ENCODE measurements at places on chromosomes 13 and 19. TPM values are rescaled to one million over a fixed set of nuclear protein-coding genes. Genes with fewer than 3 reads are reported as not detected.

The PDS5B gene
- total RNA-seq, result 27.2 TPM

The SCGB2B2 gene
- total RNA-seq, result 0.65 TPM

The MCF2L gene
- 39.1 TPM for total RNA-seq

The PRX gene
- 3.6 TPM for total RNA-seq

The PIH1D1 gene
- 32.2 TPM for total RNA-seq

The ZNF723 gene
- total RNA-seq, result not detected

The CPAMD8 gene
- 8.9 TPM for total RNA-seq

DNA sequence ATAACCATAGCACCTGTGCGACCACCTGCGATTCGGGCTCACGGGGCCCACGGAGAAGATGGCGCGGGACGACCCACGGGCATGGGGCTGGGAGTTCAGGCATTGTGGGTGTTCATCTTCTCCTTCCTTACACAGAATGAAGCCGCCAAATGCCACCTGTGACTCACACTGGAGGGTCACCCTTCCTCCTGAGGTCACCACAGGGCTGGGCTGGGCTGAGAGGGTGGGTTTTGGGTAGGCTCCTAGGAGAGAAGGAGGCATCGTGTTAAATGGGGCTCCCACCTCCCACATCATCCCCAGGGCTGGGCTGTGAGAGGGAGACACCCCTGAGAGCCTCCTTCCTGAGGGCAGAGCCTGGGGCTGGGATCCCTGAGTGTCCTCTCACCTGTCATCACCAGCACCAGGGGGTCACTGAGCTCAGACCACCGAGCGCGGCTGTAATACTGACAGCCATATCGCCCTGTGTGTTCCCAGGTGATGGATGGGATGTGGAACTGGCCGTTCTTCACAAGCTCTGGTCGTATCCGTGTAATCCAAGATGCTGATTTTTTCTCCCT, 1.4 kb downstream of the LILRB2 start:
- no peak for DNase-seq

- DNase-seq, result peak; percentile 36
Measured at GRCh38 chr19:44603201-44603945, 10.0 kb upstream of the IGSF23 start.

- DNase-seq, result peak; percentile 97
Measured at GRCh38 chr19:8361921-8362793, 1.8 kb upstream of the ANGPTL4 start.

GRCh38 chr13:39250440-39250839, 212.2 kb downstream of the NHLRC3 start:
- DNase-seq, result no peak

GRCh38 chr19:30402436-30403202, 30.4 kb downstream of the ZNF536 start:
- DNase-seq, result no peak

DNA sequence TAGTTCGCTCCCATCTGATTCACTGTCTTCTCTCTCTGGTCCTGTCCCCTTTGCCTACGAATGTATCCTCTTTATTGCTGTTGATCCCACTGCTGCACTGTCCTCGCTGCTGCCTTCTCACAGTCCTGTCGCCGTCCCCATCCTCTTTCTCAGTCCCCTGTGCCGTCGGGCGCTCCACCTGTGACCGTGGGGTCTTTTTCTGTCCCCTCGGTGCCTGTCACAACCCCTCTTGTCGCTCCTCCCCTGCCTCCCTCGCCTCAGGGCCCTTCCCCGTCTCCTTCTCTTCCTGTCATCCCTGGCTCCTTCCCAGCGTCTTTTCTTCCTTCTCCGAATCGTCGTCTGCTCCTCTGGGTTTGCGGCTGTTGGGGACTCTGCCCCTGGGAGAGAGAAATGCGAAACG, 32.3 kb downstream of the SYT3 start:
- no peak for DNase-seq

GRCh38 chr19:17281391-17282304, at the start of gene ANKLE1:
TSS of gene ANKLE1 (plus strand) at chr19:17281901. CDS start at chr19:17281921, 20 bp downstream.
- no peak for DNase-seq

DNA sequence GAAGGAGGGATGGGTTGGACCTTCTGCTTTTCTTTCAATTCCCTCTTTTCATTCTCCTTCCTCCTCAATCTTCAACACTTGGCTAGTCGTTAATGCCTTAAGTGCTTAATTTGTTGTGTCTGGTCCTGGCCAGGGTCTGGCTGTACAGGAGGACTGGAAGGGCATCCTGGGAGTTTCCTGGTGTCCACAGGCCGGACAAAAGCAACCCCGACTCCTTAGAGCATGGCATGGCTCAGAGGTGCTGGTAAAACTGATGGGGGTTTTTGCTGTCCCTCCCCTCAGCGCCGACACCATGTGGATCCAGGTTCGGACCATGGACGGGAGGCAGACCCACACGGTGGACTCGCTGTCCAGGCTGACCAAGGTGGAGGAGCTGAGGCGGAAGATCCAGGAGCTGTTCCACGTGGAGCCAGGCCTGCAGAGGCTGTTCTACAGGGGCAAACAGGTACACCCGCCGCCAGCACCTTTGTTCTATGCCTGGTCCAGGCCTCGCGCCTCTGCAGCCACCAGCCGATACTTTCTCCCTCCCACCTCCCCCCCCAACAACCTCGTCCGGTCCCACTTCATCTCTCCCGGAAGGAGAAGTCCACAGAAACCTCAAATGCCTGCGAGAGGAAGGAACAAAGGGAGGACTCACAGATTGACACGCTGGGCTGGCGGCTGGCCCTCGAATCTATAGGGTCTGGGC, 1.4 kb downstream of the UHRF1 start:
- DNase-seq, result no peak

DNA sequence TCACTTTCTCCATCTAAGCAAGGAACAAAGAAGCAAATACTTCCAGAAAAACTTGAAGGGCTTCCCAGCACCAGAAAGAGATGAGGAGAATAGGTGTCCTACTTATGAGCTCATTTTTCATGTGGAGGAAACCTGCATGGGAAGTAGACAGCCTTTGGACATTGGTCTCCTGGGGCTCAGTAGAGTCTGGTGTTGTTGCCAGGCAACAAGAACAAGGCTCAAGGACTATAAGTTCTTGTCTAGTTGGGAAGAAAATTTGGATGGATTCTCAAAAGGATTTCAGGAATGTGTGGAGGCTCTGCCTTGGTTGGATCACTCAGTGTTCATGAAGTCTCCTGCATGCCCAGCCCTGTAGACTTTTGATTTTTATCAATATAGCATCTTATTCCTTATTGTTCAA, 84.5 kb downstream of the MBNL2 start:
- no peak for DNase-seq

DNA sequence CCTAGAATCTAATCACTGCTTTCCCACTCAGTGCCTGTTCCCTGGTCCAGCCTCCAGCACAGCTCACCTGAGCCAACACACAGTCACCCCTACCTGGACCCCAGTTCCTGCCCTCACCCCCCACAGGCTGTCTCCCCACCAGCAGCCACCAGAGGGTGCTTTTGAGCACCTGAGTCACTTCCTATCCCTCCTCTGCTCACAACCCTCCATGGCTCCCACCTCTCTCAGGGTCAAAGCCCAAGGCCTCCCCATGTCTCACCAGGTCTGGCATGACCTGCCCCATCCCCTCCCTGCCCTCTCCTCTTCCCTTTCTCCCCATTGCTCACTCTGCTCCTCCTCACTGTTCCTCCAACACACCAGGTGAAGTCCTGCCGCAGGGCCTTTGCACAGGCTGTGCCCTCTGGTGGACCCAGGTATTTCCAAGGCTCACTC, 7.1 kb upstream of the DPP9 start:
- no peak for DNase-seq

DNA sequence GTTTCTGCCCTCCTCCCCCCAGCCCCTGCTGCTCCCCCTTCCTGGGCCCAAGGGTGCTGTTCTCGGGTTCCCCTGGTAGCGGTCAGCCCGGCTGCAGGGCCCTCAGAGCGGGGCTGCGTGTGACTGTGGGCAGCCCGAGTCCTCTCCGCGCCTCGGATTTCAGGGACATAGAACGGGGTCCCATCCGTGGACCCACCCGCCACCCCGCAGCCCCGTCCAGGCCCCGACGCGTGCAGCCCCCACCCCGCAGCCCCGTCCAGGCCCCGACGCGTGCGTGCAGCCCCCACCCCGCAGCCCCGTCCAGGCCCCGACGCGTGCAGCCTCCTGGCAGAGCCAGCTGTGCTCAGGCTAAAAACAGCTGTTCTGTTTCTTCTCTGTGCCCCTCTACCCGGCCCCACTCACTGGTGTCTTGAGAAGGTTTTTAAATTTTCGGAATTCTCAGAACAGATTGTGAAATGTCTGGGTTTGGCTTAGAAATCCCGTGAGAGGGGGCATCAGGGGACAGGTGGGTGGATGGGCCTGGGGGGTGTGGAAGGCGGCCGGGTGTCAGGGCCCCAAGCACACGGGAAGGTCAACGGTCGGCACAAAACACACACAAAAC, 5.5 kb upstream of the PRTN3 start:
- DNase-seq, result no peak

DNA sequence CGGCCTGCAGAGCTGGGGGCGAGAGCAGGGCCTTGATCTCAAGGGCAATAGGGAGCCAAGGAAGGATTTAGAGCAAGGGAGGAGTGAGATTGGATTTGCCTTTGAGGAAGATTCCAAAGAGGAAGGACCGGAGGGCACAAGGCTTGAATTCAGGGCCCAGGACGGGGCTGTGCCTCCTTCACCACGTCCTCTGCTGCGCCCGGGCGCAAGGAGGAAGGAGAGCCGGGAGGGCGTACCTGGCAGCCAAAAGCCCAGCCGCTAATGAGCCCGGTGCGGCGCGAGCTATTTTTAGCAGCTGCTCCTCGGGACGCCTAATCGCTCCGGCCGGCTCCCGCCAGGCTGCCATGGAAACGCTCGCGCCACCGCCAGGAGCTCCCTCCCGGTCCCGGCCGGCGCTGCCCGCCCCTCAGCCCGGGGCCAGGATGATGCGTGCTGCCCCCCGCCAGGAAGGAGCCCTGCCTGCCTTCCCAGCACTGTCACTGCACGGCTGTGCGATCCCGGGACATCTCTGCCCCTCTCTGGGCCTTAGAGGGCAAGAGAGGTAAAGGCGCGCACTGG, 31.3 kb downstream of the TINCR start:
- peak; percentile 78 for DNase-seq

GRCh38 chr13:32905864-32906180, 110.4 kb upstream of the KL start:
- DNase-seq, result no peak

DNA sequence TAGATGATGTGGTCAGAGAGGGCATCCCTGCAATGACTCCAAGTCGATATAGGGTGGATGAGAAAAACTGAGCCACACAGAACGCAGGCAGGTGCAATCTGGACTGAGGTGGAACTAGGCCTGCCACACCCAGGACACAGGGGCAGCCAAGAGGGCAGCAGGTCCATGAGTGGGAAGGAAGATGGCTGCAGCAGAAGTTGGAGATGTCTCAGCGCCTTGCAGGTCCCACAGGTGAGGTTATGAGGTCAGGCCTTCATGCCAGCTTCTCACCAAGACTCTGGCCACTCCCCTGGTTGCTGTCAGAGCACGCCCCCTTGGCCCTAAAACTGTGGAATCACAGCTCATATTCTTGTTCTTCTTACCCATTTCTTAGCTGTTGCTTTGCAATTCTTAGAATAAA, 147.7 kb upstream of the VSTM2B start:
- DNase-seq, result no peak

- DNase-seq, result no peak
Measured at GRCh38 chr13:47190696-47191305, 293.9 kb upstream of the HTR2A start.

DNA sequence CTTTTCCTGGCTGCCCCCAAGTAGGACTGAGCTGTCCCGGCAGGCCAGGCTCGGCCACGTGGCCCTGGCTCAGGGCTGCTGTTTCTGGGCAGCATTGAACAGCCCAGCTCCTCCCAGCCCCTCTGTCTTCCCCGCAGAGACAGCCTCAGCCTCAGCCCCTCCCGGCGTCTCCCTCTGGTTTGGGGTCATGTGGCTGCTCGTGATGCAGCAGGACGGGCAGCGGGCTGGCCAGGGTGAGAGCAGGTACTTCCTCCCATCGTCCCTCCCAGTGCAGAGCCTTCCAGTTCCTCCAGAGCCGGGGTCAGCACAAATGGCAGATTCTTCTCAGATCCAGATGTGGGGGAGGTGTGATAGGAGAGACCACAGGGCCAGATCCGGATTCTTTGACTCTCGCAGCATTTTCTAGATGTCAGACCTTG, 114.6 kb downstream of the KDM4B start:
- DNase-seq, result peak; percentile 72

DNA sequence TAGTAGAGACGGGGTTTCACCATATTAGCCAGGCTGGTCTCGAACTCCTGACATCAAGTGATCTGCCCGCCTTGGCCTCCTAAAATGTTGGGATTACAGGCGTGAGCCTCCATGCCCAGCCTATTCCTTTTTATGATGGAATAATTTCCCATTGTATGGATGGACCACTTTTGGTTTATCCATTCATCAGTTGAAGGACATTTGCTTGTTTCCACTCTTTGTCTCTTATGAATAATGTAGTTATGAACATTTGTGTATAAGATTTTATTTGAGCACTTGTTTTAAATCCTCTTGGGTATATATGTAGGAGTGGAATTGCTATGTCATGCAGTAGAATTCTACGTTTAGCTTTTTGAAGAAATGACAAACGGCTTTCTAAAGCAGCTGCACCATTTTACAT, 23.3 kb downstream of the FBXO27 start:
- no peak for DNase-seq

- peak; percentile 60 for DNase-seq
Measured at GRCh38 chr19:52248241-52248640, 21.1 kb upstream of the ZNF766 start.
